ENCODE measurements at places on chromosomes 6 and 20.

DNA sequence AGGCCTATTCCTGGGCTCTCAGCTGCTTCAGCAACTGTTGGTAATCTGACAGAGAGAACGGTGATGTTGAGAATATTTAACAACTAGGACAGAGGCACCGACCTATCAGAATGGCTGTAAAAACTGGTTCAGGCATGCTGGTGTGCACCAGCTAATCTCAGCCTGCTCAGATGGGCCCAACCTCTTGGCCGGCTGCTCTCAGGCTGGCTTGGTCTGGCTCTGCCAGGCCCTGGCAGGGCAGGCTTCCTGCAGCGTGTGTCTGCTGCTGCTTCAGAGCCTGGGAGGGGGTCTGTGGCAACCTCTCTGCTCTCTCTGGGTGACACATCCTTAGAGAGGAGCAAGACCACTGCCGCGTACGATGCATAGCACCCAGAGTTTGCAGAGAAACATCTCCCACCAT, 4.8 kb downstream of the SLC2A12 start:
- no peak for DNase-seq

DNA sequence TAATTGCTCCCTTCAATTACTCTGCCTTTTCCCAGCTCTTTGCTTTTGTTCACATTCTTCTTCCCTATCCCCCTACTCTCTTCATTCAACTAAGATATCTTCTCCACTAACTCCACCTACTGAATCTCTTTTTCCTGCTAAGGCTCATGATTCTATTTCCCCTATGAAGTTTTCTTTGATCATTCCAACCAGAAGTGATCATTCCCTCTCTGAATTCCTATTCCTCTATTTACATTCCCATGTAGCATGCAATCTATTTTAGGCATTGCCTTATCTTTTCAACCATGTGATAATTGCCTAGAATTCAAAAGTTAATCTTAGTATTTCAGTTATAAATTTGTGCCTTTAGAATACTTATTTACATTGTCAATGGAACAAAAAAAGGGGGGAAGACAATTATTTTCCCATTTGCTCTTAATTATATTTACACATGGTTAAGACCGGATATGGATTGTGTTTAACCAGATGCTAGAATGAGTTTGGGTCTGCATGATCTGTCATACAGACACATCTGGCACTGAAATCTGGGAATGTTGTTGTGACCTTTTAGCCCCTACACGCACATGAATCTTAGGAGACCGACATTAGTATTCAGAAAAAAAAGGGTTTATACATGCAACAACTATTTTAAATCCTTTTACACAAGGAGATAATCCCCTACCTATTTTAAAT, 20.8 kb downstream of the MOXD1 start:
- no peak for DNase-seq

DNA sequence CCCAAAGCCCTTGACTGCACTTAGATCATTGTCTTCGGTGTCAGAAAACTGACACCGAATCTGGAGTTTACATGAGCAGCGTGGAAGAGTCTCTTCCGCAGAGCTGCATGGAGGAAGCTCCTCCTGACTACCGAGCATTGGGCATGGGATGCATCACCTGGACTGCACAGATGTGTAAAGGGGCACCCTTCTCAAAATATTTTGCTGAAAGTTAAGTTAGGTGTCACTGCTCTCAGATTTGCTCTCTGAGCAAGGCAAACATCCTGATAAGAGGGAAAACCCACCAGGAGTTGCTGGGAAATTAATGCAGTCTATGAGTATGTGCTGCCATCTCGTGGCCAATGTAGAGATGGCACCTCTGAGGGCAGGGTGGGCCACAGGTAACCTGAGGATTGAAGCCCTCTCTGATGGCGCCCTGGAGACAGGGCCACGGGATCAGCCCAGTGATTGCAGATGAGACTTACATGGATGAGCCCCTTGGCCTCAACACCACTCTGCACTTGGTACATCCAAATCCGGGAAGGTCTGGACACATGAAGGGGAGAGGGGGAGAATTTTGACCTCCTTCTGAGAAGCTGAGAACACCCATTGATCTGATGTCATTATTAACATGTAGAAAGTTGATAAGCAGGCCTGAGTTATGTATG, 129.9 kb downstream of the LPA start:
- DNase-seq: peak; percentile 74

- DNase-seq: peak; percentile 12
These were observed 175.2 kb downstream of the MRPL14 start for GRCh38 chr6:43951756-43952675.

GRCh38 chr6:35362200-35362599, 19.8 kb downstream of the PPARD start:
- no peak for DNase-seq

DNA sequence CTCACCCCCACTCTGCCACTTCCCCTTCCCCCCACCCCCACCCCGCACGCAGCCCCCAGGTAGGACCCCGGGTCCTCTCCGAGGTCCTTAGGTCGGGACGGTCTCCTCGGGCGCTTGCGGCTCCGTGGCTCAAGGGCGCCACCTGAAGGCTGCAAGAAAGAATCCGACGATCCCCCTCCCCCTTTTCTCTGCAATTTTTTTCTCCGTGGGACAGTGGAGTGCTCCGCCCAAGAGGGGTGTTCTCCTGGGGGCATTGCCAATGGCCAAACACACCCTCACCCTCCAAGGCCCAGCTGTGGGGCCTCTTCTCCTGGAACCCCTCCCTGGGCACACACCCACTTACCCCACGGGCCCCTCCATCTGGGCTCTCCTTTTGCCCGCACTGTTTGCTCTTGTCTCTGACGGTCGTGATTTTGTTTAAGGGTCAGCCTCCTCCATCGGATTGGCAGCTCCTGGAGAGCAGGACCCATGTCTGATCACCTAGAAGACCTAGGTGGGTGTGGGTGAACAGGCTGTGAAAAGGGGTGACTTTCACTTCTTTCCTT, 1.1 kb upstream of the TMEM74B start:
- DNase-seq: peak; percentile 31

- DNase-seq: no peak
These were observed at the start of gene PHF1 for GRCh38 chr6:33410711-33411631. PHF1 (plus strand) TSS chr6:33411014; CDS start chr6:33412264, 1,250 bp downstream.

Measured in femur (tissue), 1 donor.